Activated gamma-delta T cell treated with anti-CD3 and anti-CD28 coated beads, Interleukin-2, amount 50 U/mL, for 16 hours (primary cell): ENCODE measurements at places on chromosomes 1 and 21.

DNA sequence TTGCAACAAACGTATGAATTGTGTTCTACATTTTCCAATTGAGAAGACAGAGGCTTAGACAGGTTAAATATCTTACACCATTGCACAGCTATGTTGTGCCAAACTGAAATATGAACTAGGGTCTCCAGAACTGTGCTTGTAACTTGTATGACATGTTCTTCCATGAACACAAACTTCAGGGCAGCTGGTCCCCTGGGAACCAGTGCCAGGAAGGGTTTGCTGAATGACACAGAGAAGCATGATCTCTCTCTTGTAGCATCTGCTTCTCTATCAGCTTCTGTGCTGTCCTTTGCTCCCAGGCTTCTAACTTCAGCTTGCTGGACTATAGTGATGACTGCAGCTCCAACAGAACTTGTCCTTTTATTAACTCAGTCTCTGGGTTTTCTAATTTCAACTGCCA, 385.5 kb downstream of the SIPA1L2 start:
- no peak for DNase-seq

- no peak for DNase-seq
Measured at GRCh38 chr1:167457936-167458584, 60.3 kb downstream of the CD247 start.

GRCh38 chr1:95257758-95258157, 23.7 kb downstream of the RWDD3 start:
- DNase-seq: no peak

DNA sequence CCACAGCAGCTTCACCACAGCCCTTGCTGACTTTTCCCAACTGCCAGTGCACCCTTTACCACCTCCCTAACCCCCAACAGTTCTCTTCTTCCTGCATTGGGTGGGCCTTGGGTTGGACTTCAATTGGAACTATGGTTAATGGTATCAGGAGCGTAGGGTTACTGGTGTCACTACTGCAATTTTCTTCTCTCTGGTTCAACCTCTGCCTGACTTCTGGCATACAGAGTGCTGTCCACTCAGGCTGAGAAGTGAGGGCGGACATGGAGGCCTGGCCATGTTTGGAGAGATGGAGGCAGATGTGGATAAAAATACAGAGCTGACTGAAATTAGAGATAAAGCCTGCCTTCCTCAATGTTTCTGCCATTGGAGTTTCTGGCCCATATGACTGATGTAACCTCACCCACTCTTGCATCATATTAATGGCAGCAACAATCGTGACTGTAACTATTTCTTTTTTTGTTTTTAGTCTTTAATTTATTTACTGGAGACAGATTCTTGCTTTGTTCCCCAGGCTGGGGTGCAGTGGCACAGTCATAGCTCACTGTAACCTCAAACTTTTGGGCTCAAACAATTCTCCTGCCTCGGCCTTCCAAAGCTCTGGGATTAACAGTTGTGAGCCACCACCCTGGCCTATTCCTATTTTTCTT, 87.8 kb downstream of the NAV1 start:
- DNase-seq: no peak

DNA sequence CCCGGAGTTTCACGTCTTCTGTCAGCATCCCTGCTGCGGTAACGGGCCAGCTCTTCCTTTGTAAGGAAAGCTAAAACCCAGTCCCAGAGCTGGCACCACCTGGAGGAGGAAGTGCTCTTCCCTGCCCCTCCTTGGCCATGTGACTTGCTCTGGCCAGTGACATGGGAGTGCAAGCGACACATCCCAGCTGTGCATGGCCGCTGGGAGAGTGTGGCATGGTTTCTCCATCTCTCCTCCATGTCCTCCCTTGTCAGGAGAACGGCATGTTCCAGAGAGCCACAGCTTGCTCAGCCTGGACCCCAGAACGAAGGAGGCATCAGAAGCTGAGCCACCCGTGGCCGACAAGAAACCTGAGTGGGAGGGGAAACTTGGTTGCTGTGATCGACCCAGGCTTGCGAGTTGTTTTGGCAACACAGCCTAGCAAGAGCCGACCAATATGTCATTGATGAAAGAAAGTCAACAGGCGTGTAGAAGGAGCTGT, 2.7 kb upstream of the PRXL2B start:
- DNase-seq: no peak

DNA sequence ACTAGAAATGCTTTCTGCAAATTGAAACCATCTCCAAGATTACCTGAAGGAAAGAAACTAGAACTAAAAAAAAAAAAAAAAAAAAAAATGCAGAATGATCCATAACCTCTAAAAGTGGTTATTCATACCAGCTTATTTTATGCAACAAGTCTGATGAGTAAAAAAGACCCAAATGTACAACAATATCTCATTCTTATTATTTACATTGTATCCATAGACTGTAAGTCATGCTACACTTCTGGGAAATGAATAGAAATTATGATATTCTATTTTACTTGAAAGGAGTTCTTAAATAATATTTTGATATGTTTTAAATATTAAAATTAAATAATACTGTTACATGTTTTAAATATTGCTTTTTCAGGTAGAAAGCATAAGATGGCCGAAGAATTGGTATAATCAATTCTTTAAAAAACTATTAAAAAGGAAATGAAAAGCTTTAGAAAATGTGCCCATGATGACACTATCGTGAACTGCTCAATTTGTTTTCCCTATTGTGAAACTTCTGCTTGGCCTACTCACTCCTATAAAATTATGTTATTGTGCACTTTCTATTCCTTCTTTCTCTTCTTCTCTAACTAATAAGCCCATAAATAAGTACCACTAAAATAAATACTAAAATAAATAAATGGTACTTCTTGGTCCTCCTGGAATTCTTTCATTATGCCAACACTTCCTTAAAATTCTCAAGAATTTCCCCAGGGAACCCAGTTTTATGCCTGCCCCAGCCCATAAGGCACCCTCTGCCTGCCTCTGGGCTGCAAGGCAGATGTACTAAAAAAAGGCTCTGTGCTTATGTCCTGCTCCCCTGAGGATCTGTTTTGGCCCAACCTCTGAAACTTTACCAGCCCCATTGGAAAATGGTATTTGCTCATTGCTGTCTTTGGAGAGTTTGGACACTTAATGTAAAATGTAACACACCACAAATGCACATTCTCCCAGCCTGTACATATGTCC, 18.1 kb downstream of the SAMSN1 start:
- DNase-seq: no peak

DNA sequence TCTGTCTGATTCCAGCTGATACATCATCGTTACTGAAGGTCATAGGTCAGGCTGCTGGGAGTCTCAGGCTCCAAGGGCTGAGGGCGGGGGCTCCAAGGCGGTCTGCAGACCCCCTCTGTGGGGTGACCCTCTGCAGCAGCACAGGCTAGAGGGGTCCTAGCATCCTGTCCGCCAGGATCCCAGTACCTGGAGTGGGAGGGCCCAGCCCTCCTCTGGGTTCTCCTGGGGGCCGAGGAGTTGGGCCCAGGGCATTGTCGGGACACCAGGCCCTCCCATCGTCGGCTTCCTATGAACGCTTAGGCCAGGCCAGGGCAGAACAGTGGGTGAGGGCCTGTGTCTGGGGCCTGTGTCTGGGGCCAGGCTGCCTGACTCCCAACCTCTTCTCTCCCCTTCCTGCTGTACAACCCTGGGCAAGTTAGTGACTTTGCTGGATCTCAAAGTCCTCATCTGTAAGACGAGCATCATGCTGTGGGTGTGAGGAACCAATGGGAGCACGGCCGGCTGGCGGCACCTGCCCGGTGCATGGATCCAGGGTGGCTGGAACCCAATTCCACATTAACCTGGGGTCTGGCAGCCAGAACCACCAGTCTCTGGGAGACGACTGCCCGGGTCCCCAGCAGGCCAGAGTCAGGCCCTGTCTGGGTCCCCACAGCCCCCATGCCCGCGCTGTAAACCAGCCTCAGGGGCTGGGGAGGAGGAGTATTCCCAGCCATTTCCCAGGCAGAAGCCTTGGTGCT, 56.2 kb upstream of the COL18A1 start:
- no peak for DNase-seq

DNA sequence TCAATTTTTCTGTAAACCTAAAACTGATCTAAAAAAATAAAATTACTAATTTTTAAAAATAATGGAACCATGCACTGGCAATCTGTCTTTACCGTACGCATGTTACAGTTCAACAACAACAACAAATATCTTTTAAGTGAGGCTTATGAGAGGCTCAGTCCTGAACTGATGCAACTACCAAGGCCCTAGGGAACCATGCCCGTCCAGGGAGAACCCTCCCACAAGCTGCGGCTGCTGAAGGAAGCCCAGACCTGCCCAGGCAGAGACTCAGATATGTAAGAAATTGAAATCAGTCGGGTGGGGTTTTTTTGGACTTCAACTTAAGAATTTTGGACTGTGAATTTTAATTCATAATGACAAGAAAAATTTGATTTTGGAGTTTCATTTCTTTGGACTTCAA, 91.1 kb downstream of the NPHP4 start:
- DNase-seq: no peak

GRCh38 chr21:38903690-38904139, 98.0 kb downstream of the ETS2 start:
- no peak for DNase-seq

DNA sequence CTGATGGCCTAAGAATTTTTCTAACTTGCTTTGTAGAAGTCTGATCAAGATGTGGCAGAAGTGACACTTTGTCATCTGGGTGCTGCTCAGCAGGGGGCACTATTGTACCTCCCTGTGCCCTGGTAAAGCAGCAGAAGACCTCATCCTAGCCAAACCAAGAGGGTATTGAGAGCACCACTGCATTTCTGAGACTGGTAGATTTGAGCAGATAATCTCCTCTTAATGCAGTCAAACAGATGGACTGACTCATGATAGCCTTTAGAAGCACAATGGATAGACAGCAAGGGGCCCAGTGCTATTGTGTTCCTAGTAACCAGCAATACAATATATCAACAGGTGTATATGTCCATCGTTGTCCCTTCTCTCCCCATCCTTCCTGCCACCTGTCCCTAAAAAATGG, 5.7 kb downstream of the TPM3 start:
- peak; percentile 19 for DNase-seq

- DNase-seq: no peak
Measured at GRCh38 chr1:2535981-2536380, 5.9 kb upstream of the HES5 start.

- no peak for DNase-seq
Measured at GRCh38 chr21:41663805-41664788, 102.8 kb downstream of the RIPK4 start.

GRCh38 chr1:65179148-65179547, 31.1 kb downstream of the AK4 start:
- no peak for DNase-seq

- DNase-seq: no peak
Measured at GRCh38 chr1:197675583-197676208, 99.6 kb downstream of the DENND1B start.
